ENCODE measurements at places on chromosomes 11 and 22.

DNA sequence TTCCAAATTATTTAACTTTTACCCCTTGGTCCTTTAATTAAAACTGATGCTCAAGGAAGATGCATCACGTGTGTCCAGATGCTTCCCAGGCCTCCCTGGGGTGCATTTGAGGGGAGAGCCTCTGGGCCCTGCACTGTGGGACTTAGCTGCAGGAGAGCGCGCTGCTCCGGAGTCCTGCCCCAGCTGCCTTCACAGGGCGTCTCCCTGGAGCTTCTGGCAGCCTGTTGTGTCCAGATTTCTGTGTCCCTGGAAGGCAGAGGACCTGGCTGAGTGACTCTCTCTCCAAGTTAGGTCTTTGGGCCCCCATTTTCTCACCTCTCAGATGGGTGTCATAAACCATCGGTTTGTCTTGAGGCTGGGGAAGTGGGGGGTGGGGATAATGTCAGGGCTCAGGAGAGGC lies 3.0 kb downstream of the ARHGAP8 start:
- no peak for DNase-seq

GRCh38 chr11:128874427-128874826 lies 7.3 kb upstream of the KCNJ1 start:
- DNase-seq = no peak

- DNase-seq = no peak
Measured at GRCh38 chr22:40430991-40431390, 60.6 kb downstream of the SGSM3 start.

DNA sequence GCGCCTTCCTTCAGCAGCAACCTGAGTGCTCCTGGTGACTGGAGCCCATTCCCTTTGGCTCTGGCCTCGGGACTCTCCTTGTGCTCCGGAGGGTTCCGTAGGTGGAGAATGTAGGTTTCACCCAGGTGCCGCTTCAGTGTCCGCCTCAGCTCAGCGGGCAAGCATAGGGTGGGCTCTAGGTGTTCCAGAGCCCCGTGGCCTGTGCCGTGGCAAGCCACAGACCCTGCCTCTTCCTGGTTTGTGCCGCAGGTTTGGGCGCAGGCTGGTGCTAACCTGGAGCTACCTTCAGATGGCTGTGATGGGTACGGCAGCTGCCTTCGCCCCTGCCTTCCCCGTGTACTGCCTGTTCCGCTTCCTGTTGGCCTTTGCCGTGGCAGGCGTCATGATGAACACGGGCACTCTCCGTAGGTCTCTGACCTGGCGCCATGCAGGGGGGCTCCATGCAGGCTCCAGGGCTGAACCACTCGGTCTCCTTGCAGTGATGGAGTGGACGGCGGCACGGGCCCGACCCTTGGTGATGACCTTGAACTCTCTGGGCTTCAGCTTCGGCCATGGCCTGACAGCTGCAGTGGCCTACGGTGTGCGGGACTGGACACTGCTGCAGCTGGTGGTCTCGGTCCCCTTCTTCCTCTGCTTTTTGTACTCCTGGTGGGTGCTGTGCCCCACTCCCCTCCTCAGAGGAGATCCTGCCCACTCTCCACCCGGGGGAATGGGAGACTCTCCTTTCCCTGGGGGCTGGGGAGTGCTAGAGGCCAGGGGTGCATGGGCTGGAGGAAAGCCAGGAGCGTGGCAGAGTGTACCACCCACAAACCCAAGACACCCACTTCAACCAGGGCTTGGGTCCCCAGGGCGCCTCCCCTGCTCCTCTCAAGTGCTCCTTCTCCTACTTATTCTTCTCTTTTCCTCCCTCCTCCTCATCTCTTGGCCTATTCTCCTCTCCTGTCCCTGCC lies 2.4 kb downstream of the SLC22A12 start:
- no peak for DNase-seq

GRCh38 chr11:12518606-12519385 lies 141.4 kb downstream of the PARVA start:
- no peak for DNase-seq

GRCh38 chr11:9385327-9385899 lies 961 bp downstream of the IPO7 start:
- DNase-seq = no peak

GRCh38 chr11:96238563-96239135 lies 104.3 kb downstream of the MAML2 start:
- DNase-seq = no peak

DNA sequence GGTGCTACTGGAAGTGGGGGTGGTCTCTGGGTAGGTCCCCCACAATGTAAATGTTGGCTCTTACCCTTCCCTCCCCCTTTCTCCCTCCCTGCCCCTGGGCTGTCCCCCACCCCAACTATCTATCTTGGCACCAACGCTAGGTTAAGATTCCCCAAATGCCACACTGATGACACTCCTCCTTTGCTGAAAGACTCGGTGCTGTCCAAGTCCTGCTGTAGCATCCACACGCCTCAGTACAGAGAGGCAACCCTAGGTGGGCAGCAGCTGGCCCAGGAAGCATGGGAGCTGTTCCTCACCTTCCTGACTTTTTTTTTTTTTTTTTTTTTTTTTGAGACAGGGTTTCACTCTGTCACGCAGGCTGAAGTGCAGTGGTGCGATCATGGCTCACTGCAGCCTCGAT lies 3.4 kb upstream of the KCTD17 start:
- no peak for DNase-seq

DNA sequence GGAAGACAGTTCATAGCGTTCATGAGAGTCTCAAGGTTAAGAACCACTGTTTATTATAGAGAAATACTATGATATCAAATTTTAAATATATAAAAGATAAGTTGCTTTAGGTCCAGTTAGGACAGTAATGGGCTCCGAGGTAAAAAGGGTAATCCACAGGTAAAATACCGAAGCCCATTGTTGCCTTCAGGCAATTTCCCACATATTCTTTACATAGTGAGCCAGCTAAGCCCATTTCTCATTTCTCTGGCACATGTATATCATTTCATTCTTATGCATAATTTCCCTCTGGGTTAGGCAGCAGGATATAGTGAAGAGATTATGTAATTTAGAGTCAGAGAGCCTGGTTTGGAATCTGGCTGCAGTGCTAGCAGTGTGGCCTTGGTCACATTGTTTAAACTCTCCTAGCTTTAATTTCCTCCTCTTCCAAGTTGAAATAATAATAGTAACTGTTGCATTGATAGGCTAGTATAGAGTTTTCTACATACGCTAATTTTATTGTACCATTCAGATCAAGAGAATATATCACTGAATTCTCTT lies 7.6 kb upstream of the POU2AF1 start:
- no peak for DNase-seq

DNA sequence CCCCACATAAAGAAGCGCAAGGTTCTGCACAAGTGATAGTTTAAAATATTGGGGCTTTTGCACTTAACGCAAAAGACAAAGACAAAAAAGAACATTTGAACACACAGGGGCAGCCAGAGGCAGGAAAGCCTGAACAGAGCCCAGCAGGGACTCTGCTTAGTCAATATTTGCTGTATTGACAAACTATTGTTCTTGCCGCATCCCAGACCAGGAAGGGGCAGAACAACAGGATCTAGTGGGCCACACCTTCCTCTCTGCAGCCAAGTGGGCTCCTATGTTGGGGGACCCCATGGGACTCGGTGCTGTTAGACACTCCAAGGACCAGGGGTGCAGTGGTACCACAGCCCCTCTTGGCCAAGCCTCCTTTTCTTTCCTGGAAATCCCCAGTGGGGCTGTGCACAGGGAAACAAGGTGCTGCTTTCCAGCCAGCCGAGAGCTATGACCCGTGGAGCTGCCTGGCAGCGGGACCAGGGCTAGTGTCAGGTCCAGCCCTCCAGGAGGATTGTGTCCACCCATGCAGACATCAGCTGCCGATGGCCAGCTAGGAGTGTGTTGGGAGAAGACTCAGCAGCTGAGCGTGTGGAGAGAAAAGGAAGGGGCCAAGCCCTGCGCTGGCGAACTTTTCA lies 43.3 kb upstream of the ANO1 start:
- DNase-seq = no peak

- no peak for DNase-seq
Measured at GRCh38 chr22:45310331-45310976, 720 bp downstream of the FAM118A start.

- no peak for DNase-seq
Measured at GRCh38 chr22:19175026-19175601, 3.4 kb downstream of the SLC25A1 start.

DNA sequence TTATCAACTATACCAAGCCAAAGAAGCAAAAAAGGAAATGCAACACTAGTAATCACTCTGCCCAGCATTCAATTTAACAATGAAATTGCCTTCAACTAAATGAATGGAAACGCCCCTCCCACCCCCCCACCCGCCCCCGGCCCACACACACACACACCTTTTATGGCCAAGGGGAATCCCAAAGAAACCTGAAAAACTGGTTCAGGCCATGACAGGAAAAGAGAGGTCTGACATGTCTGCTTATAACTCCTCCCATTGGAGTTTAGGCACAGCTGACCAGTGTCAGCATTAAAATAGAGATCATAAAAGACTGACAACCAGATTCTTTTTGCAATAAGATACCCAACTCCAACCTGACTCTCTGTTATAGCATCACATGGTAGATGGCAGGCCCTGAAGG lies 42.6 kb downstream of the ACER3 start:
- DNase-seq = no peak

DNA sequence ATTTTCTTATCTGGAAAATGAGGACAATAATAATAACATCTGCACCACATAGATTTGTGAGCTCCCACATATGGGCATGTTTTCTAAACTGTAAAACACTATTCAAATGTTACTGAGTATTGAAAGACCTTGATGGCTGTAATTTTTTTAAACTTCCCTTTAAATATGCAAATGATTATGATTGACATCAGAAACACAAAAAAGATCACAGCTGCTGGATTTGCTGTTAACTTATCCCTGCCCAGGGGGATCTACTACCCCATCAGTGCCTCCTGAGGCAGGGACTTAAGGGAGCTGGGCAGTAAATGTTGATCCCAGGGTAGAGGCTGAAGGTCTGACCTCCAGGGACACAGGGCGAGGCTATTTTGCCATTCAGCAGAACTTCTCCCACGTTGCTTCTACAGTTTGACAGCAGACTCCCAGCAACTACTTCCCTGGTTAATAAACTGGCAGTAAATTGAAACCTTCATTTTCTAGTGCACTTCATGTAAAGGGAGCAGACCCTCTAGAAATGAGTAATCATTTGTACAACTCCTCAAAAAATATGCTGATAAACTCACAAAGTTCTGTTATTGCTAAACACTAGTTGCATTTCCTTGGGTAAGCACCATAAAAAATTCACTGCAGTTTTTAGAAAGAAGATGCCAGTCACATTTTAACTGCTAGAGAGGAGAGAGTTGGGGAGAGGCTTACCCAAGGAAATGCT lies 20.3 kb downstream of the TMPRSS5 start:
- DNase-seq = no peak

- DNase-seq = no peak
Measured at GRCh38 chr11:126359431-126360048, 4.1 kb downstream of the ST3GAL4 start.

- DNase-seq = no peak
Measured at GRCh38 chr22:24567668-24568067, 11.9 kb downstream of the SNRPD3 start.

DNA sequence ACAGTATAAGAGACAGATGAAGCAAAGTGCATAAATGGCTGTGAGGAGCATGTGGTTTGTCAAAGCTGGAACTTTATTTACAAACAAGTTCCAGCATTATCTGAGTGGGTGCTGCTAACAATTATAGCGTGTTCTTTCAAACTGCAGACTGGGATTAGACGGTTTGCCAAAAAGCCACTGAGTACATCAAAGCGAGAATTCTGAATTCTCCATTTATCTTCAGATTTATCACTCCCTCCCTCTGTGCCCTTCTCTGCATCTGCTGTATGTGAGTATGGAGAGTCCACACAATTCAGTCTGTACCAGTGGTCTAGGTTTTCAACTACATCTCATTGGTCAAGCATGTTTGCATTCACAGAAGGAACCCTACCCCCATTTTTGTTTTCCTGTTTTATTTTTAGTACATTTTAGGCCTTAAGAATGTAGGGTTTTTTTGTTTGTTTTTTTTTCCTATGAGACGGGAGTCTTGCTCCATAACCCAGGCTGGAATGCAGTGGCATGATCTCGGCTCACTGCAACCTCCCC lies 18.1 kb upstream of the INCENP start:
- DNase-seq = no peak

- DNase-seq = no peak
Measured at GRCh38 chr22:25661073-25661472, 80.9 kb upstream of the MYO18B start.

DNA sequence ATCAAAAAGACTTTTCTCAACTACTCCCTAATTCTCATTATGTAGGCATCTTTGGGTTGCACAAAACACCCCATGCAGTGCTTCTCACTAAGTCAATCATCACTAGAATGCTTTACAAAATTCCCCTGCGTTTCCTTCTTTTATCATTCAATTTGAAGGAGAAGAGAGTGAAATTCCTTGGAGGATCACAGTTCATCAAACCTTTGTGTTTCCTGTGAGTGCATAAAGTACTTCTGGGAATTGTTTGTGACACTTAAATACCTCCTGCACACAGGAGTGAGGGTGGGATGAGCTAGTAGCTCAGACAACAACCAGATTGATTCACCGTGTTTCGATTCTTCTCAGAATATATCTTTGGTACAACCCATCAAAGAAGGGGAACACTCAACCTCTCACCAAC lies 3.7 kb upstream of the OR5AR1 start:
- DNase-seq = no peak

- DNase-seq = no peak
Measured at GRCh38 chr22:35642305-35642741, 5.9 kb upstream of the APOL6 start.

GRCh38 chr22:49609207-49609876 lies 218.3 kb downstream of the BRD1 start:
- DNase-seq = no peak

DNA sequence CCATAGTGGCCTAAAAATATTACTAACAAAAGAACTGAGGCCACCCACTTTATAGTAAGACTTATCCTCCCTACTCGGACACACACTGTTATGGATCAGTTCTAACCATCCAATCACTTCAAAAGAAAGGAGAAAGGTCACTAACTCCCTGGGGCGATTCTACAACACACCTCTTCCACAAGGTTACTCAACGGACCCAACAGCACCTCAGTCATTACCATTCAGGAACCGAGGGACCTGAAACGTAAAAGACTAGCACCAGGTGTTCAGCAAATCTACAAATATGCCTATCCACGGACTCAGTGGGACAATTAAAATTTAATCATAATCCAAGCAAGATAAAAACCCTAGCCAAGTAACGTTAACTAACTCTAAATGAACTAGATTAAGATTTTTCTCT lies 1.6 kb downstream of the HNRNPUL2 start:
- no peak for DNase-seq

- DNase-seq = no peak
Measured at GRCh38 chr11:123168955-123169484, 26.0 kb downstream of the CLMP start.

GRCh38 chr11:68325907-68326220 lies 13.5 kb downstream of the LRP5 start:
- DNase-seq = no peak

DNA sequence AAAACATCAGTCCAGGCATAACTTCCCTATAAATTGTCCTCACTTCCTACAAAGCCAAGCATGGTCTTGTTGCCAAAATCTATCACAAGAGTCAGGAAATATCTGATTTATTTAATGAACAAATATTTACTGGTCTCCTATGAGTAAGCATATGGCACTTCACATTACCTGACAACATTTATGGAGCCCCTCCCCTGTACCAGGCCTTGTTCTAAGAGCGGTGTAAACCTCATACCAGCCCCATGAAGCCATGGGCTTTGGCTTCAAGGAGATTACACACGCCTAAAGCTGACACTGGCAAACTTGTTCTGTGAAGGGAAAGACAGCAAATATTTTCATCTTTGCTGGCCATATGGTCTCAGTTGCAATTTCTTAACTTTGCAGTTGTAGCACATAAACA lies 43.0 kb upstream of the EIF3D start:
- DNase-seq = no peak

Measured in stimulated activated CD4-positive, alpha-beta T cell treated with anti-CD3 and anti-CD28 coated beads, Interleukin-4, amount 100 ng/mL, for 4 hours (primary cell).